ENCODE measurements at places on chromosomes 3 and 15.
A peak's percentile ranks its signal among the peaks of the same experiment; 100 is the strongest.

- no peak for DNase-seq
Measured at GRCh38 chr3:113339616-113340244, 101.6 kb downstream of the CFAP44 start.

DNA sequence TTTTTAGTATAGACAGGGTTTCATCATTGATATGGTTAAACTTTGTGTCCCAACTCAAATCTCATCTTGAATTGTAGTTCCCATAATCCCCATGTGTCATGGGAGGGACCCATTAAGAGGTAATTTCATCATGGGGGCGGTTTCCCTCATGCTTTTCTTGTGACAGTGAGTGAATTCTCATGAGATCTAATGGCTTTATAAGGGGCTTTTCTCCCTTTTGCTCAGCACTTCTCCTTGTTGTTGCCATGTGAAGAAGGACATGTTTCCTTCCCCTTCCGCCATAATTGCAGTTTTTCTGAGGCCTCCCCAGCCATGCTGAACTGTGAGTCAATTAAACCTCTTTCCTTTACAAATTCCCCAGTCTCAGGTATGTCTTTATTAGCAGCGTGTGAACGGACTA is 20.2 kb upstream of the ZNF710 start:
- DNase-seq, result no peak

GRCh38 chr15:76056931-76057330 is 2.9 kb upstream of the TMEM266 start:
- no peak for DNase-seq

- no peak for DNase-seq
Measured at GRCh38 chr15:22870865-22871264, 32.4 kb downstream of the NIPA2 start.

DNA sequence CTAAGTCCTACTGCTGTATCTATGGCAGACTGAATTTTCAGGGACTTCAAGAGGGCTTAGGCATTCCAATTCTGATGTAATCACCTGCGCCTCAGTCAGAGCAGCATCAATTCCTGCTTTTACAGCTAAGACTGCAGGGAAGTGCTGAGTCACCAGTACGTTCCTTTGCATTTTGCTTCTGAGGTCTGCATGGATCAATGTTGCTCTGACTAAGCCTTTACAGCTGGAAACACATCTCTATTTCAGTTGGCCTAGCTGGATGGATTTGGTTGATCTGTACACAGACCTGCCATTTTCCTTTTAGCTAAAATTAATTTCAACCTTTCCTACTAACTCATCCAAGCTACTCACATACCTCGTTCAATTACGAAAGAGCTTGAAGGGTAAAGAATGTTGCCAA is 51.3 kb downstream of the ETV5 start:
- DNase-seq, result no peak

DNA sequence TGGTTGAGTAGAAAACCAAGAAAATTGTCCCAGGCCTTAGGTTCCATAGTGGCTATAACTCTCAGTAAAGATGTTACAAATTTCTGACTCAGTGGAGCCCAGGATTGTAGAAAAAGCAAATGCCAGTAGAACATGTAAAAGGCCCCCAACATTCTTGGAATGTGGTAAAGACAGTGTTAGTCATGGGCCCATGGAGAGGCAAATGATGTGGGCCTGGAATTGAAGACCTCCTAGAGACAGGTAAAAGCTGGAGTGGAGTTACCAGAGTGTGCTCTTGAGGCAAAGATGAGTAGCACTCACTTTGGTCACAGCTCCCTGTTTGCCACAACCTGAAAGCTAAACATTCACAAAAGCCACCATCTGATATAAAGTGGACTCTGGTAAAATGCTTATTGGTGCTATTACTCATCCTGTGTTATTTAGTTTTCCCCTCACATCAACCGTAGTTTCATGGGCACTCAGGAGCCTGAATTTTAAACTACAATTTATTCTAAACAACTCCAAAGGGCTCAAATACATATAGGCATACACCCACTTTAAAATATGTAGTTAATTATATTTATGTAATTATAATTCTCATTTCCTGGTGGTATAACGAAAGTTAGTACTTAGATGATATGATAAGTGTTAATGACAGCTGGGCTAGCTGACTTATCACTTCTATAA is 359.6 kb upstream of the NECTIN3 start:
- no peak for DNase-seq

- no peak for DNase-seq
Measured at GRCh38 chr15:100515758-100516157, 13.0 kb downstream of the CERS3 start.

DNA sequence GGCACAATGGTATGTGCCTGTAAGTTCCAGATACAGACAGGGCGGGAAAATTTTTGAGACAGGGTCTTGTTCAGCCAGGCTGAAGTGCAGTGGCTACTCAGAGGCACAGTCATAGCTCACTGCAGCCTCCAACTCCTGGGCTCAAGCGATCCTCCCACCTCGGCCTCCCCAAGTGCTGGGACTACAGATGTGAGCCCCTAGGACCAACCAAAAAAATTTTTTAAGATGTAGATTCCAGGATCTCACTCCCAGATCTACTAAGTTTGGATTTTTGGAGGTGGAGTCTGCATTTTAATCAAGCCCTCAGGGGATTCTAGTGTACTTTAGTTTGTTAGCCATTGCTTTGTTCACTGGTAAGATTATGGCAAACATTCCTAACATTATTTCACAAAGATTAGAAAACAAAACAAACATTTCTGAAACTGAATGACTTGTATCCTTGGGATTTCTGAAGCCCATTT is 2.7 kb downstream of the LIPH start:
- DNase-seq, result no peak

- DNase-seq, result no peak
Measured at GRCh38 chr3:21436835-21437234, 314.2 kb downstream of the ZNF385D start.

GRCh38 chr3:158026236-158026635 is 80.0 kb downstream of the SHOX2 start:
- DNase-seq, result no peak

DNA sequence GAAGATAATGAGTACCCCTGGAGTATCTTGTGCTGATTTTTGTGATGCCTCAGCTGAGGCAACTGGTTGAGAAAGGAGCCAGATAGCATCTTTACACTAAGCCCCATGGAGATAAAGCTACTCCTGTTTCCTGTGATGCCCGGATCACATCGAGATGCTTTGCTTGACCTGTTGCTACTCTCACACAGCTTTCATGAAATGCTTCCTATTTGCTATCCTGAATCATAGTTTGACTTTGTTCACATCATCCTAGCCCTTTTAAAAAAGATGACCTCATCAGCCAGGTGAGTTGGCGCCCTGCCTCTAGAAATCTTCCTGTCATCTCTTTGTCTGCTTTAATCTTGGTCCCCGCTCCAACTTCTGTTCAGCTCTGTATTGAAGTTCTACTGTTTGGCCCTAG is 409.6 kb upstream of the TBL1XR1 start:
- no peak for DNase-seq

DNA sequence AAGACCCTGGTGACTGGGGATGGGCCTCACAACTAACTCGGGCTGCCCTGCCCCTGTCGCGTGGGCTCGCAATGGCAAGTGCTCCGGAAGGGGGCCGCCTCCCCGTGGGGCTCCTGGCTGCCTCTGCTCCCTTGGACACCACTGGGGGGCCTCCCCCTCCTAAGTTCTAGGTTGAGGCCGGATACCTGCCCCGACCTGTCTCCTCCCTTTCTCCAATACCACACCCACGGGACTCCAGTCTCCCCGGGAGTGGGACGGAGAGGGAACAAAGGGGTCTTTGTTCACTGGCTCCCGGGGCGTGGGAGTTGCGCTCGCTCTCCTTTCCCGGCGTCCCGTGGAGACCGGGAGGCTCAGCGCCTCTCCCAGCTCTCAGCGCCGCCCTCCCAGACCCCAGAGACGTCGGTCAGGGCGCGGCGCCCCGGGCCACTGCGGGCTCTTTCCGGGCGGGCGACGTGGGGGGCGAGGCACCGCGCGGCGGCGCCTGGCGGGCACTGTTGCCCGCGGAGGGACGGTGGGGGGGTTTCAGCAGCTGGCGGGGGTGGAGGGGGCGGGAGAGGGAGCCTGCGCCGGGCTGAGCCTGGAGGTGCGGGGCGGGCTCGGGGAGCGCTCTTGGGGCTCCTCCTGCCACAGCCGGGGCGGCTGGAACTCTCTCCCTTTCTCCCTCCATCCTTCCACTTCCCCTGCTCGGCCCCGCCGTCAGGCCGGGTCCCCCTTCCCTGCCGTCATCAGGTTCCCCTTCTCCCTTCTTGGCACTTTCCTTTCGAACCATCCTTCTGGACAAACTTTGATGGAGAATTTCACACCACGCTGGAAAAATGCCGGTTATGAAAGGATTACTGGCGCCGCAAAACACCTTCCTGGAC is at the start of gene KCNH8:
KCNH8 (plus strand) TSS at position 606 of the 863 bp plus-strand sequence; CDS start at position 816, 210 bp downstream.
- DNase-seq, result peak; percentile 9

- DNase-seq, result no peak
Measured at GRCh38 chr3:51388286-51389029, 2.6 kb upstream of the RBM15B start.

- DNase-seq, result no peak
Measured at GRCh38 chr3:51280176-51280575, 104.9 kb upstream of the MANF start.

DNA sequence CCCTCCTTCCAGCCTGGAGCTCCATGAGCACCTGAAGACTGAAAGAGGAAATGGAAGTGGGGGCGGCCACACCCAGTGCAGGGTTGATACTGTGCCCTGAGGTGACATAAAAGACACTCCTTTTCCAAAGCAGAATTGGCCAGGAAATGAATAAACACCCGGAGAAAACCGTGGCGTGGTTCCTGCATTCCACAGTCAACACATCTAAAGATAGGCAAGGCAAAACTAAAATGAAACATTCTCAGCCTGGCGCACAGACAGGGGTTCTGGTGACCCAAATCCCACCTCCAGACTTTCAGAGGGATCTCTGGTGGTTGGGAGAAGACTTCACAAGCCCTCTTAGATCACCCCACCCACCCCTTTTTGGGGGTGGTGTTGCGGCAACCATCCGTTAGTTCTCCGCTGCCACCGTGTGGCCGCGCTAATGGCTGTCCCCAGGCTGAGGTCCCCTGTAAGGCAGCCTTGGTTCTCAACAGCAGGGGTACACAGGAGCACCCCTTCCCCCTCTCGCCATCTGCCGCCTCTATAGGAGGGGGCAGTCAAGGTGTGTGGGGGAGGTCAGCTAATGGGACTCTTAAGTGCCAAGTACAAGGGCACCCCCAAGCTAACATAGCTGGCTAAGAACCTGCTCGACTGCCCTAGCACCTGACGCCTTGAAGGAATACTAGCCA is 2.5 kb upstream of the MST1R start:
- DNase-seq, result peak; percentile 52

DNA sequence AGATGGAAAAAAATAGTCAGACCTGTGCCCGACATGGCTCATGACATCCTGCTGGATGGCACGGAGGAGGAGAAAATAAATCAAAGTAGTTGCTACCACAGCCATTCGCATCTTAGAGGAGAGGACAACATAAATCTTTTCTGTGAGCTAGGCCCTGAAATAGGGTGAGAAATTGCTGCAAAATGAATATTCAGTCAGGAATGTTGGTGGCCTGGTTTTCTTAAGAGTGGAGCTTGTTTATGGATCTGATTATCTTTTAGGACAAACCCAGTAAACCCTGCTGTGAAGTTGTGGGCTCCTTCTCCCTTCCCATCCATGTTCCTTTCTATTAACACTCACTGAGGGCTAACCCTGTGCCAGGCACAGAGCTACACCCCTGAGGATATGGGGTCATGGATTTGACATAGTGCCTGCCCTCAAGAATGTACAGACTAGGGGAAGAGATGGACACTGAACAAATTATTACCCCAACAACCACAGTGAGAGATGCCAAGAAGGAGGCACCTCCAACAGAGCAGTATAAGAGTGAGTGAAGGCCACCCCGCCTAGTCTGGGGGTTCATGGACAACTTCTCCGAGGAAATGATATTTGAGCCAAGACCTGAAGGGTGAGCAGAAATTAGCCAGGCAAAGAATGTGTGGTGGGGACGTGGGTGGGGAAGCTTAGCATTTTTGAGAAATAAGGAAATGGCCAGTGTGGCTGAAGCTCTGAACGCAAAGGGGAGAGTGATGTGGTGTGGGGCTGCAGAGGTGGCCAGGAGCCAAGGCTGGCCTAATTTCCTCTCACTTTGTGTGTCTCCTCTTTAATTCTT is 68.9 kb upstream of the ARL8B start:
- no peak for DNase-seq

- no peak for DNase-seq
Measured at GRCh38 chr3:71238355-71238757, 345.2 kb downstream of the FOXP1 start.

DNA sequence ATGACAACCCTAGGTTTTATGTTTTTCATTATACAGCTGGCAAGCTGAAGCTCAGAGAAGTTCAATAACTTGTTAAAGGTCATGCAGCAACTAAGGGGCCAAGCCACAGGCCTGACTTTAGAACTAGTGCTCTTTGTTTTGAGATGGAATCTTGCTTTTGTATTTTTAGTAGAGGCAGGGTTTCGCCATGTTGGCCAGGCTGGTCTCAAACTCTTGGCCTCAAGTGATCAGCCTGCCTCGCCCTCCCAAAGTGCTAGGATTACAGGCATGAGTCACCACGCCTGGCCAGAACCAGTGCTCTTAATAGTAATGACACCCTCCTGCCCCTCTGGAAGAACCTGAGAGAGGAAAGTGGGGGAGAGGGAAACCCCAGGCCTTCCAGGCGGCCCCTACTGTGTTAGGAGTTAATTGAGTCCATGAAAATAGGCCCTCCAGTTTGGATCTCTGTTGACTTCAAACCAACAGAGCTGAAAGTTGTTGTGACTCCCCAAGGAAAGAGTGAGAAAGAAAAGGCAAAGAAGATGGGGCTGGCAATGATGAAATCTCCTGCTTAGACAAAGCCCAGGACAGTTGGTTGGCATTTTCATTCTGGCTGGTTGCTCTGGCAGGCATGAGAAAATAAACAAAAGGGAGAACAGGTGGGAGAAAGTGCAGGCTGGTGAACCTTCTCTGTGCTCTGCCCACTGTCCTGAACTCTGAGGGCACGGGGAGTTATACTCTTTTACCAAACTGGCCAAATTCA is 3.6 kb upstream of the PRRT3 start:
- no peak for DNase-seq

DNA sequence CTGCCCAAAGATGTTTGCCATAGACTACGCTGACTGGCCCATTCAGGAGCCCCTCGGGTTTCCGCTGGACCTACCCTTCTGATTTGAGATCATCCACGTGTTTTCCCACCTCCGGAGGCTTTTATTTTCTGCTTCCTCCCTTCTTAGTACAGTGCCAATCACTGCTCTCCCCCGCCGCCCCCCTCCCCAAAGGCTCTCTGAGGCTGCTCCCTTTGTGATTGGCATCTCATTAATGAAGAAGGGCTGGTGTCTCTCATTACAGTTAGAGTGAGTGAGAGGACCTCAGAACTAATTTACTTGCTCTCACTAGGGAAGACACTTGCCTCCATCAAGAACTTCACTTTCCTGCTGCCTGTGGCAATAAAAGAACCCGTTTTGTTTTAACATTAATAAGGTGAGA is 284.7 kb upstream of the ICE2 start:
- DNase-seq, result no peak

- DNase-seq, result no peak
Measured at GRCh38 chr3:189040656-189041335, 131.0 kb upstream of the TPRG1 start.

GRCh38 chr3:87796843-87797185 is 262.0 kb downstream of the CGGBP1 start:
- DNase-seq, result no peak

Measured in stimulated activated CD4-positive, alpha-beta T cell treated with anti-CD3 and anti-CD28 coated beads, Interleukin-2, amount 100 ng/mL, for 24 hours (primary cell).